ENCODE measurements at places on chromosomes 13 and 19.

DNA sequence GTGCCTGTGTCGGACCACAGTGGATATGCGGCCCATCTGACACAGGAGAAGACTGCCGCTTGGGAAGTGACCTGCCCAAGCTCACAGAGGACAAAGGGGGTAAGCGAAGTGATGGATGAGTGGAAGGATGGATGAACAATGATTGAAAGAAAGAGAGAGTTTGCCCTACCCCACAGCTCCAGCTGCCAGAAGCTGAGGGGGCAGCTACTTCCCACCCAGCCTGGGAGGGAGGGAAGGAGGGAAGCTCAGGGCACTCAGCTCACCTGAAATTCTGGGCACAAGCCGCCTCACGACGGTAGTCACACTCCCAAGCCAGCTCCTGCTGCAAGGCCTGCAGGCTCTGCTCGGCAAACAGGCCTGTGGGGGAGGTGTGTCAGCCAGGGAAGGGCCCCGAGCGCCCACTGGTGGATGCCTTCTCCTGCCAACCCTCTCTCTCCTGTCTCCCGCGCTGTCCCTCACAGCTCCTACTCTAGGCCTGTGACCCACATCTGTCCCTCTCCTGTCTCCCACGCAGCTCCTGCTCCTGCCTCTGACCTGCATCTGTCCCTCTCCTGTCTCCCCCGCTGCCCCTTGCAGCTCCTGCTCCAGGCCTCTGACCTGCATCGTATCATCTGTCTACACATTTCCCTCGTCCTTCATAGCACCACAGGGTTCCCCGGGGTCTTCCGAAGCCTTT lies 12.0 kb upstream of the NUMBL start:
- DNase-seq: no peak

DNA sequence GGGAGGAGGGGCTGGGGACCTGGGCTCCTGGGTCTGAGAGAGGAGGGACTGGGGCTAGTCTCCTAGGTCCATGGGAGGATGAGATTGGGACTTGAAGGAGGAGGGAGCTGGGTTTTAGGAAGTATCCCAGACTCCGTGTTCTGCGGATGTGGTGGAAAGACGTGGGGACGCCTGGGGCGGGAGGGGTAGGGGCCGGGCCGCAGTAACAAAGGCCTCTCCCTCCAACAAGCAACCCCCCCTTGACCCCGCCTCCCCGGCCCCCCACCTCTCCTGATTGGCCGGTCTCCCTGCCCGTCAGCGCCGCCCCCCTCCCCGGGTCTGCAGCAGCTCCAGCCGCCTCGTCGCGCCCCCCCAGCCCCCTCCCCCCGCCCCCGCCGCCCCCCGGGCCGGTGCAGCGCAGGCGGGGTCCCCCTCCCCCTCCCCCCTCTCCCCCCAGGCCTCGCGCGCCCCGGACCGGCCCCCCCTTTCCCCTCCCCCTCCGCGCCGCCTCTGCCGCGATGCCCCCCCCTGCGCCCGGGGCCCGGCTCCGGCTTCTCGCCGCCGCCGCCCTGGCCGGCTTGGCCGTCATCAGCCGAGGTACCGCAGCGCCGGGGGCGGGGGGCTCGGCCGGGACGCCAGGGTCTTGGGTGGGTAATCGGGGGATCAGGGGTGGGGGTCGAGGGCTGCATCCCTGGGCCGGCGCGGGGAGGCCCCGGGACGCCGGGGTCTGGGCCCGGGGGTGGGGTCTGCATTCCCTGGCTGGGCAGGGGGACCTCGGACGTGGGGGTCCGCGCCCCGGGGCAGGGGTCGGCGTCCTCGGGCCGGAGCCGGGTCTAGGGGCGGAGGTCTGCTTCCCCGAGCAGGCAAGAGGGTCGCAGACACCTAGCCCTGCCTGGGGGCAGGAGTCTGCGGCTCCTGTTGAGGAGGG lies at the start of gene IGLON5:
Gene IGLON5 (plus strand): TSS at position 294 of the 907 bp plus-strand sequence. CDS start 204 bp downstream, at position 498.
- no peak for DNase-seq

GRCh38 chr13:24116131-24116530 lies 44.4 kb upstream of the SPATA13 start:
- no peak for DNase-seq

DNA sequence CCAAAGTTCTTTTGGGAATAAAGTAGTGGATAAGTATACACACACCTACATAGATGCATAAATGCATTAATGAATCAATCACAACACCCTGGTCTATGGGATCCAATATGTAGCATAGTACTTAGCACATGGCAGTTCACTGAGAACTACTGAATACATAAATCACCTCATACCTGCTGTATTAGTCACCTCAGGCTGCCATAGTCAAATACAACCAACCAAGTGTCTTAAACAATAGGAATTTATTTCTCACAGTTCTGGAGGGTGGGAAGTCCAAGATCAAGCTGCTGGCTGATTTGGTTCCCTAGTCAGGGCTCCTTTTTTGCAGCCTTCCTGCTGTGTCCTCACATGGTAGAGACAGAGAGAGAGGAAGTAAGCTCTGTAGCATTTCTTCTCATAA lies 228.2 kb downstream of the NHLRC3 start:
- no peak for DNase-seq

DNA sequence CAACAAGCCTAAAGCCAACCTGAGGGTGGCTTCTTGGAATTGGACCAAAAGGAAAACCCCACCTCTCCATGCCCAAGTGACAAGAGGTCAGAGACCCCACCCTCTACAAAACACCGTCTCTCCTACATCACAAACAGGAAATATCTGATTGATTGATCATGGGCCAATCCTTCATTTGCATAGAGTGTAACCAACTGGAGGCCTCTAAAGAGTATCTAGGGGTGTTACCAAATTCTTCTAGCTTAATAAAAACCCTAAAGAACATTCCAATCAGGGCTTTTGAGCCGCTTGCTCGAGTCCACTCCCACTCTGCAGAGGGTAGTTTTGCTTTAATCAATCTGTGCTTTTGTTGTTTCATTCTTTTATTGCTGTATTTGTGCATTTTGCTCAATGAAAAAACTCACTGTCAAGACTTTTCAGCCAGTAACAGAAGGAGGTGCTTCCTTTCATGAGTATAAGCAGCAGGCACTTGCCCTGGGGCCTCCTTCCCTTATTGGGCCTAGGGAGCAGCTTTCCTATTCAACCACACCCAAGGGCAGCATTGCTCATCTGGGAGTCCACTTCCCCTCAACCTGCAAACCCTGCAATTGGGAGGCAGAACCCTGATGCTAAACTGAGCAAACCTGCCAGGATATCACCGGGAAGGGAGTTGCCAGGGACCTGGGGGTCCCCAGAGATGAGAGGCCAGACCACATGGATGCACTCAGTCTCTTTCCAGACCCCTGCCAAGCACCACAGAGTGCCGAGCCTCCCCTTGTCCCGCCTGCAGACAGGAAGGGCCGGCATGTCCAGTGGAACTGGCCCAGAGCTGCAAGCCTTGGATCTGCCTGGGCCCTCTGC lies 154.3 kb upstream of the VSTM2B start:
- DNase-seq: no peak

- no peak for DNase-seq
Observed at GRCh38 chr19:4923276-4923747, 14.0 kb downstream of the UHRF1 start.

GRCh38 chr13:25992076-25992475 lies 59.7 kb downstream of the SHISA2 start:
- DNase-seq: no peak

- DNase-seq: no peak
Observed at GRCh38 chr13:94339116-94339687, 140.3 kb downstream of the DCT start.

DNA sequence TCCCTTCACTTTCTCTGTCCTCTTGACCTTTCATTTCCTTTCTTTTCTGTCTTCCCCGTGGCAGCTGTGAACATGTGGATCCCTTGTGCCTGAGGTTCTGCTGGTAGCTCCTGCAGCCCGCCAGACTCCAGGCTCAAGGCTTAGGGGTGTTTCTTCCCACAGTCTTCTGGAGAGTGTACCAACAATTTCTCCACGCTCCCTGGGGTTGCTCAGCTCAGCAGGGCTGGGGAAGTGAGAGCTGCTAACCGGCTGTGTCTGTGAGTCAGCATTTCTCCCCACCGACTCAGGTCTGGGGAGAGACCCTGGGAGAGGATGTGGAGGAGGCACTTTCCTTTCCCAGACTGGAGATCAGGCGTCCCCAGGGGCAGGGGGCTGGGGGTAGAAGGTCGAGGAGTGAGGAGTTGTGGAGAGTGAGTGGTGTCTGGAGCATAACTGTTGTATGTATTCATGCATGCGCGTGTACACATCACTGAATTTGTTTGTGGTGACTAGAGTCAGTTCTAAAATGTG lies 193.6 kb downstream of the KCNRG start:
- DNase-seq: no peak

GRCh38 chr13:112911285-112911701 lies 57.7 kb upstream of the MCF2L start:
- DNase-seq: no peak

- no peak for DNase-seq
Observed at GRCh38 chr13:98809345-98809777, 56.9 kb upstream of the SLC15A1 start.

GRCh38 chr19:15449620-15450527 lies at the start of gene WIZ:
Gene WIZ (minus strand): TSS chr19:15449956. CDS start chr19:15448307, 1,649 bp downstream.
- DNase-seq: peak; percentile 95

All from GM12892 (cell line).